MV-4-11 (cell line): ENCODE measurements at places on chromosomes 13 and 19.

- DNase-seq = no peak
Measured at GRCh38 chr13:76992548-76993001, 694 bp downstream of the CLN5 start.

DNA sequence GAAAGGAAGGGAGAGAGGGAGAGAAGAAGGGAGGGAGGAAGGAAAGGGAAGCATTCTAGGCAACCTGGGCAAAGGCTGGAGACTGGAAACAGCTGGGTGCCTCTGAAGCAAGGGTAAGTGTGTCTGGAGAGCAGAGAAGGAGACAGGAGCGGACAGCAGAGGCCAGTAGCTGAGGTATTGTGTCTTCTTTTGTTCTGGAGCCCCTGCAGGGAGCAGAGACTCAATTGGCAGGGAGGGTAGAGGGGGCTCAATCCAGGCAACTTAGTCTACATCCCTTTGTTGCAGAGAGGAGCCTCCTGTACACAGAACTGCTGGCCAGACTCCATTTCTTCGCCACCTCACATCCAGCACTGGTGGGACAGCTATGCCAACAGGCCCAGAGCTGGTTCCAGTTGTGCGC is 53.2 kb downstream of the NWD1 start:
- DNase-seq = no peak

GRCh38 chr13:39148513-39148961 is 110.3 kb downstream of the NHLRC3 start:
- peak; percentile 66 for DNase-seq

DNA sequence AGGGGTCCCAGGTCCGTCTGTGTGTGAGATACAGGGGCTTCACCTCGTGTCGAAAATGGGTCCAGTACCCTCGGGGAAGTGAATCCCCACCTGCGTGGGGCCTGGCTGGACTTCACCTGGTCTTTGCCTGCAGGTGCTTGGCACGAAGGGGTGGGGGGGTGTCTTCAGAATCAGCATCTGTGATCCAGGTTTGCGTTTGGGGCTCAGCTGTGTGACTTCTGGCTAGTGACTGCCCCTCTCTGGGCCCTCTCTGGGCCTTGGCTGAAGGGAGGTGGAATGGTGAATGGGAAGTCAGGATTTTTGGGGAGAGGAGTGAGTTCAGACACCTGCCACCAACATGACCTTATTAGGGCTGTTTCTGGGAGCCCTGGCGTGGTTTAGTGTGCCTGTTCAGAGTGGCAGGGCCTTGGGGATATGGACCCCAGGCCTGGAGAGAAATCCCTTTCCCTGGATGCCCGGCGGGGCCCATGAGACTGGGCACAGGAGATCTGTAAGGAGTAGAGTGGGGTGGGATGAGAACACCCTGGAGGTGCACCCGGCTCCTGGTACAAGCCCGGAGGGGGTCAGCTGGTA is 2.7 kb downstream of the CELF5 start:
- DNase-seq = no peak

DNA sequence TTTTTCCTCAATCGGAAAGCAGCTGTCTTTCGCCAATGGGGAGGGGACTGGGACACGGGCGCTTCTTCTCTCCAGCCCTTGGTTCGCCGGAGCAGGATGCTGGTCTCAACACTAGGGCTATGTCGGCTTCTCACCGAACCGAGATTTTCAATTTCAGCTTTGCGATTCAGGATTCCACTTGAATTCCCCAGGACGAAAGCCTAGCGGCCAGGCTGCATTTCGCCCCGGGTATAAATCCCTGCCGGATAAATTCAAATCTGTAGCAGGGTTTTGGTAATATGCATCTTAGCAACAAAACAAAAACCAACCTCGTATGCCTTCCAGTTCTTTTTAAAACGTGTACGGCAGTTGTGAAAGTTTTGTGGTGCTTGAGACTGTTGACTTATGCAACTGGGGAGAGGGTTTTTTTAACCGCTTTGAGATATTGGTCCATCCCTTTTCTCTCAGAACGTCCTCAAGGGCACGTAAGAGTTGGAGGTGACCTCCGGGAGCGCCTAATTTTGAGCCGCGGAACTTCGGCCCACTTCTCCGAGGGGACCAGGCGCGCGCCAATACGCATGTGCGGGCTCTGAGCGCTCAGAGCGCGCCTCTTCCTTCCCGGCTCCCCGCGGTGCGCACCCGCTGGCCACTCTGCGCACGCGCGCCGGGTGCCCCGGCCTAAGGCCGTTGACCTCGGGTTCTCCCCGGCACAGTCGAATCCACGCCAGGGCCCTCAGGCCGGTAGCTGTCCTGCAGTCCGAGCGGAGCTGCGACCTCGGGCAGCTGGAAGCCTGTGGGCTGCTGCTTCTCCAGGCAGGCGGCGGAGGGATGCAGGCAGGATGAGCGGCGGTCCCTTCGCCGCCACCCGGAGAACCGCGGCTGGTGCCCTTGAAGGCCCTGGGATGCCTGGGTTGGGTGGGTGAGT is 7.6 kb downstream of the POU4F1 start:
- DNase-seq = peak; percentile 43

DNA sequence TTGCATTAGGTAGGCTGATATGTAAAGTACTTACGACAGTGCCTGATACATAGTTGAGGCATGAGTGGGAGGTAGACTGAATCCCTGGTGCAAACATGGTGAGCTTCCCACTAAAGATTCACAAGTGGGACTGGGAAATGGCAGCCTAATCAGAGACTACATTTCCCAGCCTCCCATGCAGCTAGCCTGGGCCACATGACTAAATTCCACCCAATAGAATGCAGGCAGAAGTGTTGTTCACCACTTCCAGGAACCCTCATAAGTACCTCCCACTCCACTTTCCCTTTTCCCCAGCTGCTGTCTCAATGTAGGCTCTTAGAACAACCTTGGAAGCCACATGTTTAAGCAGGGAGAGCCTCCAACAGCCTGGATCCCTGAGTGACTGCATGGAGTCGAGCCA is 104.9 kb downstream of the CACNA1A start:
- DNase-seq = peak; percentile 26

DNA sequence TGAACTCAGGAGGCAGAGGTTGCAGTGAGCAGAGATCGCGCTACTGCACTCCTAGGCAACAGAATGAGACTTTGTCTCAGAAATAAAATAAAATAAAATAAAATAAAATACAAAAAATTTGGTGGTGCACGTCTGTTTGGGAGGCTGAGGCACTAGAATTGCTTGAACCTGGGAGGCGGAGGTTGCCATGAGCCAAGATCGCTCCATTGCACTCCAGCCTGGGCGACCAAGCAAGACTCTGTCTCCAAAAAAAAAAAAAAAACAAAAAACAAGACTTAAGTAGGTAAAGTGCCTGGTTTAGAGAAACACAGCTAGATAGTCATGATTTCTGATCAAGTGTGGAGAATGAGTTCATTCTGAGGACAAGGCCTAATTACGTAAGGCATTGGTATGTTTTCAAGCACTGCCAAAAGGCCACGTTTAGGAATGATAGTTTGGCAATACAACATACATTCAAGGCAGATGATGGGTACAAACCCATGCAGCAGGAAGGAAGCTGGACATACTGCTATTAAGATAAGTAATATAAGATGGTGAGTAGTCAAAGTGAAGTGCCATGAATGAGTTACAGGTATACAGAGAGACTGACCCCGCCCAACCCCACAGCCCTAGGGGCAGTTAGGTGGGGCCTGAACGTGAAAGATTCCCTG is 4.8 kb upstream of the UCHL3 start:
- peak; percentile 67 for DNase-seq

DNA sequence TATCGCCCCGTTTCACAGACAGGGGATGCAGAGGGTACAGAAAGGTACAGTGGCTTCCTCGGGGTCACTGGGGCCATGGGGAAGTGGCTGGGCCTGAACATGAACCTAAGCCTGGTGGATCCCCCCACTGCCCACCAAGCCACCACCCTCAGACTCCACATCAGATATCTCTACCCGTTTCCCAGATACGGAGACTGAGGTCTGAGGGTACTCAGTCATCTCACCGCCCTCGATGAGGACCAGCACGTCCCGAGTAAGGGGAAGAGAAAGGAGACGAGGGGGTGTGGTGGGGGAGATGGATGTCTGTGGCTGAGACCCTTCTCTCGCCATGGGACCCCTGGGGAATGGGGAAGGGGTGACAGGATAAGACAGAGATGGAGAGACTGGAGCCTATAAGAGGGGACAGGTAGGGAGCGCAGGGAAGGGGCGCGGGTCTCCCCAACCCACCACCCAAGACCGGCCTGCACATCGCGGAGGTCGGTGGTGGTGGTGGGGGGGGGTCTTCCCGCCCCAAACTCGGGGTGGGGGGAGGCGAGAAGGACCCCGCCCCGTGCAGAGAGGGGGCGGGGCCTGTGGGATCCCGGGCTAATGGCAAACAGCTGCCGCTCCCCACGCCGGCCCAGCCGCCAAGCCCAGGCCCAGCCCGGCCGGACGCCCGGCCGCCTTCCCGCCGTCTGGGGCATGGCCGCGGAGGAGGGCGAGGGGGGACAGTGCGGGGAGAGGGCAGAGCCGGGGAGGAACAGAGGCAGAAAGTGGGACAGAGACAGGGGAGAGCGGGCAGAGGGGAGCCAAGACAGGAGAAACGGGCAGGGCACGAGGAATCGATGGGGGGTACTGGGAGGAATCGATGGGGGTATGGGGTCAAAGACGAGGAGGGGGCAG is 698 bp downstream of the KANK2 start:
- no peak for DNase-seq
